ENCODE measurements at places on chromosomes 1 and 21.

DNA sequence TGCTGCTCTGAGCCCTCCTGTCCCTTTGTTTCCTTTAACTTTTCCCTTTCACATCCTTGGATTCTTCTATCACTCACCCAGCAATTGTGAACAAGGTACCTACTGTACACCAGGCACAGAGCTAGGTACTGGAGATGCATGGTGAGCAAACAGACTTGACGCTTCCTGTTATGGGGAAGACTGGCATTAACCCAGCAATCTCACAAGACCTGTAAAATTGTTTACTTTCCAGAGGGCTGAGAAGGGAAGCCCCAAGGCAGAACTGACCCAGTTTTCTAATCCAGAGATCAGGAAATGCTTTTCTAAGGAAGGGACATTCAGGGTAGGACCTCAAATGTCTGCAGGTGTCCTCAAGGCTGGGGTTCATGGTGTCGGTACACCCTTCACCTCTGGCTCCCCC lies 171.6 kb upstream of the KAZN start:
- DNase-seq, result no peak

- no peak for DNase-seq
Observed at GRCh38 chr21:30348506-30348905, at the start of gene KRTAP23-1. Gene KRTAP23-1 (minus strand): TSS chr21:30348606. CDS start chr21:30348606, 0 bp downstream.

DNA sequence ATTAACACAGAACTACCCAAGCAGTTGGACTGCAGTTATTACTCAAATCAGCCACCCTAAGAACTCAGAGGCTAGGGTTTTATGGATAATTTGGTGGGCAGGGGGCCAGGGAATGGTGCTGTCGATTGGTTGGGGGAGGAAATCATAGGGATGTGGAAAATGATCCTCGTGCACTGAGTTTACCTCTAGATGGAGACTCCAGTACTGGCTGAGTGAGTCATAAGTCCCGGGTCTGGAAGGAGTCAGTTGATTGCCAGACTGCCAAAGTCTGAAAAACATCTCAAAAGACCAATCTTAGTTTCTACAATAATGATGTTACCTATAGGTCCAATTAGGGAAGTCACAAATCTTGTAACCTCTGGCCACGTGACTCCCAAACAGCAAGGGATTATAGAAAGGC lies 257.5 kb upstream of the PRMT6 start:
- DNase-seq, result no peak

DNA sequence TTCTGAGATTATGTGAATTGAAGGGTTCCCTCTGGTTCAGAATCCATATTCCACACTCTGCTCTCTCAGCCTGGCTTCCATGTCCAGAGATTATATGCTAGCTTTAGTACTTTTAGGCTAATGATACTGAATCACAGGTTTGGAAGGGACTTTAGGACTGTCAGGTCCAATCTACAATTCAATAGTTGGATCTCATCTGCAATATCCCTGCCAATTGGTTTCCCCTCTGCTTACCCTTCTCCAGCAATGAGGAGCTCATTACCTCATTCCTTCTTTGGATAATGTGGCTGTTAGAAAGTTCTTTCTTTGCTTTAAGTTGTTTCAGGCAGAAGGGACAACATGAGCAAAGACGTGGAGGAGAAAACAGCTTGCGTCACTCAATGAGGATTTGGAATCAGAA lies 245.3 kb downstream of the PLPP3 start:
- DNase-seq, result no peak

GRCh38 chr1:60126723-60127122 lies 53.2 kb upstream of the C1orf87 start:
- no peak for DNase-seq

DNA sequence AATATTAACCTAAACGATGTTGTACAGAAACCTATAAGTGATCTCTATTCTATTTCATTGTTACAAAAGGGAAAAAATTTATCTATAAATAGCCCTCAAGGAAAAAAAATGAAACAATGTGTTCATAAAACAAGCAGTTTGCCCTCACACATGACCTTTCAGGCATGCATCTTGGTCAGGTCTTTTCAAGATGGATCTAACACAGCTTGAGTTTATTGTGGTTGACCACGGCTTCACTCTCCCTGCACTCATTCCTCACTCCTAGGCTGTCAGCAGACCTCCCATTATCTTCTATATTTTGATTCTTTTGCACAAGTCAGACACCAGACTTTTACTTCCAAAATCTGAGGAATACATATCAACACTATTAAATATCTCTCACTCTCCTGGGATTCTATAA lies 544.3 kb downstream of the KCNT2 start:
- DNase-seq, result no peak

GRCh38 chr1:114718661-114719423 lies 2.3 kb upstream of the NRAS start:
- DNase-seq, result no peak

- no peak for DNase-seq
Observed at GRCh38 chr1:31505911-31506497, 70.3 kb upstream of the TINAGL1 start.

GRCh38 chr21:38811257-38811656 lies 5.5 kb downstream of the ETS2 start:
- no peak for DNase-seq

- no peak for DNase-seq
Observed at GRCh38 chr1:168467452-168467851, 76.3 kb downstream of the XCL2 start.

DNA sequence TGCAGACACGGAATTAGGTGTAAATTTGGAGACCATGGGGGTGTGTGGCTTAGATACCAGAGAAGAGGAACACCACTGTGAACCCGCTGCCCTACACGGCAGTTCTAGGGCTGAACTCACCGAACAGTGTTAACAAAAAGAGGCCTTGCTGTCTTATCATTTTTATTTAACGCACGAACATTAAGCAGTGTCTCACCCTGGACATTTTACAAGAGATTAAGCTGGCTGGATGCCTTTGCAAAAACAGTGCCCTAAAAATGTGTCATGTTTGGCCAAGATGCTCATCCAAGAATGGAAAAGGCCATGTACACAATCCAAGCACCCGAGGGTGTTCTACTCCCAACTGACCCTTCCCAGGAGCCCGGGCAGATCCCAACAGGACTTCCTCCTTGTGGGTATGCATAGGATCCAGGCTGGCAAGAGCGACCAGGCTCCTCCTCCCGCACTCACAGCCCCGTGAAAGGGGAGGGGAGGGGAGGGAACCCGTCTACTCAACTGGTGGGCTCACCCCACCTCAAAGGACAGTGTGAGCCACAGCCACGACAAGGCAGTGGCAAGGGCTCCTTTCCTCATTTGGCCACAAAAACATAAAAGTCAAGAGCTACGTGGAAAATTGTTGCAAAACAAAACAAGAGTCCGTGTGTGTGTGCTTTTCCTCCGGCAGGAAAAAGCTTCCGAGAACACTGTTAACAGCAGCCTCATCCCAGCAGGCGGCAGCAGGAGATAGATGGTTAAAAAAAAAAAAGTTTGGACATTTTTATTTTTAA lies 20.3 kb downstream of the C2CD2 start:
- DNase-seq, result no peak

DNA sequence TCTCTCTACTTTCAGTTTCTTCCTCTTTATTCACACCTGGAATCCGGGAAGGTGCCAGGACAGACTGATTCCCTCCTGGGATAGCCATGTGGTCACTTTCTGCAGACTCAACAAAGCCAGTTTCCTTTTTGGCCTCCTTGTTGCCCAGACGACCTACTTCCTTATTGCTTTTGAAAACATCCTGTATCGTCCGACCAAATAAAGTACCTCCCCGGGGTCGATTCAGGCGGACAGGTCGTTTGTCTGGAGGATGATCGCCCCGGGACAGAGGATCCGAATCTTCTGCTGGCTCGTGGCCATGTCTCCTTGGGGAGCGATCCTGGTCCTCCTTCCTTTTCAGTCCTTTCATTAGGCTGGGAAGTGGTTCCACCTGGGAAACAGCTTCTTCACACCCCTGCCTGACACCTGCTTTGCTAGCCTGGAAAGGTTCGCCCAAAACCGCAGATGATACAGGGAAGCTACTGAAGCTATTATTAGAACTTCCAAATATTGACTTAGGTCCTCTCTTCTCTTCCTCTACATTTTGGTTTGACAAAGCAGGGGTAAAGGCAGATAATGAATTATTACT lies 1.2 kb downstream of the MCM3AP start:
- no peak for DNase-seq

Measured in activated CD4-positive, alpha-beta T cell treated with anti-CD3 and anti-CD28 coated beads for 4 hours (primary cell).